ENCODE measurements at places on chromosomes 7 and 10. TPM values are rescaled to one million over a fixed set of nuclear protein-coding genes. Genes with fewer than 3 reads are reported as not detected.

PROSER2 gene
- total RNA-seq = 3.3 TPM

TBX20 gene
- not detected for total RNA-seq

EGFR gene
- total RNA-seq = 130 TPM

NME8 gene
- not detected for total RNA-seq

FAM25C gene
- total RNA-seq = not detected

OLAH gene
- total RNA-seq = under 0.01 TPM

EN2 gene
- not detected for total RNA-seq

IL2RA gene
- not detected for total RNA-seq

KCNH2 gene
- not detected for total RNA-seq

WASHC2A gene
- total RNA-seq = 37.1 TPM

PRLHR gene
- not detected for total RNA-seq

ZNF727 gene
- total RNA-seq = 1.8 TPM

MEIG1 gene
- 0.73 TPM for total RNA-seq

CPXM2 gene
- total RNA-seq = under 0.01 TPM
